ENCODE measurements at places on chromosomes 1 and 21.

DNA sequence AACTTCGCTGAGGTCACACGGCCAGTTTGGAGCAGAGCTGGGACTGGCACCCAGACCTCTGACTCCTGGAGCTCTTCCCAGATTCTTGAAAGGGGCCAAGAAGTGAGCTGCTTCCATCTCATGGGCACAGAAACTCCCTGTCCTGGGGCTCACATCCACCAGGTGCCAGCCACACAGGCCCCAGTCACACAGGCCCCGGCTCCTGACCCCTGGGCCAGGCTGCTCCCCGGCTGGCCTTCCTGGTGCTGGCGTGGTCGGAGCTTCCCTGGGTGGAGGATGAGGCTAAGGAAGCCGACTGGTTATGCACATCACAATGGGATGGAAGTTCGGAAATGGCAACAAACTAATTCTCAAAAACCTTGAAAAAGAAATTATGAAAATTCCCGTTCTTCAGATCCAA, 3.0 kb upstream of the GABRD start:
- DNase-seq, result no peak

DNA sequence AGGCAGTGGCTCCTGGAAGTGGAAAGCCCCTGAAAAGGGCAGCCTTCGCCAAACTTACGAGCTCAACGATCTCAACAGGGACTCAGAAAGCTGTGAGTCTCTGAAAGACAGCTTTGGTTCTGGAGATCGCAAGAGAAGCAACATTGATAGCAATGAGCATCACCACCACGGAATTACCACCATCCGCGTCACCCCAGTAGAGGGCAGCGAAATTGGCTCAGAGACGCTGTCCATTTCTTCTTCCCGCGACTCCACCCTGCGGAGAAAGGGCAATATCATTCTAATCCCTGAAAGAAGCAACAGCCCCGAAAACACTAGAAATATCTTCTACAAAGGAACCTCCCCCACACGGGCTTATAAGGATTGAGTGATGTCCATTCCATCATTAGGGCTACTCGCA, 42.4 kb downstream of the PLPPR4 start:
- DNase-seq, result no peak

DNA sequence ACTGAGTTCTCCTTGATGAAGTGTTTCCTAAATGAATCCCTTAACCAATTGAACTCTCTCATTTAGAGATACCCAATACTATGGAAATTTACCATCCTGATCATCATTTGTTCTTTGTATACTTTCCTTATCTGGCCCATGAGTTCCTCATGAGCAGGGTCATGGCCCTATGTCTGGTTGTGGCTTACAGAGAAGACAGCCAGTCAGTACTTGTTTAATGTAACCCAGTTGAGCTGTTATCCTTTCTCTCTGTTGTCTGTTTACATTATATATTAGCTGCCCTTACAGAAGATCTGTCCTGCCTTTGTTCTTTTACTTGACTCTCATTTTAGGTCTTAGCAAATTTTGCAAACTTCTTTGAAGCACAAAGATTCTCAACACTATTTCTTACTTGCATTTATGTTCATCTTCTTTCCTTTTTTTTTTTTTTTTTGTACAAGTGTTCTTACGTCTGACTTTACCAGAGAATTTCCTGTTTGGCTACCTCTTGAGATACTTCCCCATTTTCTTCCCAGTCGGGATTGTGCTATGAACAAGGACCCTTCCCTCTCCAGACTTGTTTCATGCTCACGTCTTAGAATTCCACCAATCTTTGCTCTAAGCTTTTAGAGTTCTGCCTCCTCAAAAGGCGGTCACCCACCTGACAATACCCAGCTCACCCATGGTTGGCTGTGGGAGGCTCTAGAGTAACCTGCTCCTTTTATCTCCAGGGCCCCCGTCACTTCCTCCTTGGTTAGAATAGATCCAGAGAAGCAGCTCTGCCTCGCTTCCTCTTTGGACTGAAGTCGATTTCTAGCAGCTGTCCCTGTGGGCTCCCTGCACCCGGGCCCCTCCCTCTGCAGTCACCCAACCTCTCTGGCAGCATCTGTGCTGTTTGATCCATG, 53.6 kb upstream of the RUNX1 start:
- no peak for DNase-seq

GRCh38 chr1:9151328-9151860, 22.5 kb upstream of the GPR157 start:
- DNase-seq, result no peak

GRCh38 chr1:226884116-226884625, 13.8 kb downstream of the PSEN2 start:
- no peak for DNase-seq

- no peak for DNase-seq
Observed at GRCh38 chr21:44766818-44767354, 34.7 kb downstream of the UBE2G2 start.

GRCh38 chr1:109640285-109640865, 15.5 kb upstream of the GSTM4 start:
- peak; percentile 31 for DNase-seq

Measured in NCI-H2081 (cell line).